ENCODE measurements at places on chromosomes 7 and 10. TPM values are rescaled to one million over a fixed set of nuclear protein-coding genes. Genes with fewer than 3 reads are reported as not detected.

DNA sequence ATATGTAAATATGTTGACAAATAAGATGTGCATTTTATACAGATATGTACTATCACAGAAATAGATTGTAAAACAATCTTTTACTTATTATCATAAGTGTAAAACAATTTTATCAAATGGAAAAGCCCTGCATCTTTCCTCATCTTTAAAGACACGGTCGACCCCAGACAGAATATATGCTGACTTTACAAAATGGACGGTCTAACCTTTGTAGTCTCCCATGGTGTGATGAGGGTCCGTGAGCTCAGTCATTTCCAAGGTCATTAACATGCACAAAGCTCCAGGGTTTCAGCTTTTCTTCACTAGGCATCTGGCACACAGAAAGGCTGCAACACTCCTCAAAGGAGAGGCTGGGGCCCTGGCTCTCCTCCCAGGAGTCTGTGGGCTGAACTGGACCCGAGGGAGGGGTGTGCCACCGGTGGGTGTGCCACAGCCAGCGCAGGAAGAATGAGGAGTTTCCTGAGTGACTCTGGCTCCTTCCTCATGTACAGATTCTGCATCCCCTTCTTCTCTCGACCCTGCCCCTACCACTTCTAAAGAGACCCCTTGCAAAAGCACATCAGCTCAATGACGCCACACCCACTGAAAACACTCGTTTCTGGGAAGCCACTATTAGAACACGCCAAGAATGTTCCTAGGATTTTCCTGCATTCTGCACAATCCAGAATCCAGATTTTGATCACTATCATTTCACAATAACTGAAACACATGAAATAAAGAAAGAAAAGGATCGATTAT is 26.2 kb upstream of the ABLIM1 start:
- DNase-seq: no peak

Gene CPA2
- total RNA-seq: 0.75 TPM

DNA sequence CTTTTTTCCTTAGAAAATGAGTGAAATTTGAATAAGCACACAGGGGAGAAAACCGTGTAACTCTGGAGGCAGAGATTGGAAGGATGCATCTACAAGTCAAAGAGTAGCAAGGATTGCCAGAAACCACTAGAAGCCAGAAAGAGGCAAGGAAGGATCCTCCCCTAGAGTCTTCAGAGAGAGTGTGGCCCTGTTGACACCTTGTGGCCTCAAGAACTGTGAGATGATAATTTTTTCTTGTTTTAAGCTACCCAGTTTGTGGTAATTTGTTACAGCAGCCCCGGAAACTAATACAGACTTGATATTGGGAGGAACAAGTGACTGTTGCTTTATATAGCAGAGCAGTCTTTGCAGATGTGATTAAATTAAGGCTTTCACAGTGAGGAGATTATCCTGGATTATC is 3.6 kb upstream of the GIMAP7 start:
- DNase-seq: no peak

- DNase-seq: no peak
These were observed 38.4 kb downstream of the NT5C2 start for GRCh38 chr10:103154521-103155299.

Gene TLX1
- total RNA-seq: not detected

Gene SORCS1
- total RNA-seq: 0.20 TPM

- DNase-seq: no peak
These were observed 2.0 kb upstream of the ANLN start for GRCh38 chr7:36387435-36388231.

DNA sequence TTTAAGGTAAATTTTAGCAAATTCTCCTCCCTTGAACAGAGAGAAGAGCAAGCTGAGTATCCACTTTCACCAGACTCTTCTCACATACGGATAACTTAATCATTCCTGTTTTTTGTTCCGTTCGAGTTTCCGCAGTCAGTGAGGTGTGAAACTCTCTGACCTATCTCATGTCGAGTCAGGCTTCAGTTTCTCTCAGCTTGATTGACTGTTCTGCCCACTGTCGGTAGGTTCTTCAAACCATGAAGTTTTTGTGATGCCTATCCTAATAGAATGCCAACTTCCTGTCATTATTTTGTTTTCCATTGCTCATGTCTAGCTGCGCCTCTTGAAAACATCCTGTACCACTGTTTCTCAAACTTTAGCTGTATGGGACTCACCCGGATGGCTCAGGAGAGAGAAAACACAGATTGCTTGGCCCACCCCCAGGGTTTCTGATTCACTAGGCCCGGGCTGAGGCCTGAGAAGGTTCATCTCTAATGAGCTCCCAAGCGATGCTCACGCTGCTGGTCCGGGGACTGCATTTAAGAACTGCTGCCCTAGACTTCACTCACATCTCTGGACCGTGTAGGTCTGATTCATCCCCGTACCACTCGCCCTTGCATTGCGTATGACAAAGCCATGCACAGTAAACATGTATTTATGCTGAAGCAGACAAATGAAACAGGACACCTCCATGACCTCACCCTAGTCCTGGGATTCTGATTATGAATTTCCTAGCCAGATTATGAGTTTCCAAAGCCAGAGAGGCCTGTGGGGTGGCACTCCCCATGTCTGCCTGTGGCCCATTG is 208.4 kb upstream of the AGK start:
- DNase-seq: no peak

Gene TACC2
- total RNA-seq: 31.1 TPM

Gene MYPN
- 5.4 TPM for total RNA-seq

Gene TRIM74
- total RNA-seq: not detected

DNA sequence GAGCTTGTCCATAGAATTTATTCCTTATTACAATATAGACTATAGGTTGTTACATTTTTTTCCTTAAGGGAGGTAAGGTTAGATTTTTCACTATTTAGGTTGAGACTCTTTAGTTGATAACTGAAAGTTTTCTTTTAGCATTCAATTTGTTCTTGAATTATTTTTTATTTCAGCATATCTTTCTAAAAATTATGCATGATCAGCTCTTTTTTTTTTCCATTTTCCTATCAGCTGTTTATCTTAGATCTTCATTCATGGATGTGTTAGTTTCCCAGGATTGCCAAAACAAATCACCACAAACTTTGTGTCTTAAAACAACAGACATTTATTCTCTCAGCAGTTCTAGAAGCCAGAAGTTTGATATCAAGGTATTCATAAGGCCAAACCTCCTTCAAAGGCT is 915.9 kb upstream of the C7orf33 start:
- DNase-seq: no peak

Gene SPDYE5
- not detected for total RNA-seq

Gene SLC26A5
- not detected for total RNA-seq

Gene GRK5
- 0.40 TPM for total RNA-seq

DNA sequence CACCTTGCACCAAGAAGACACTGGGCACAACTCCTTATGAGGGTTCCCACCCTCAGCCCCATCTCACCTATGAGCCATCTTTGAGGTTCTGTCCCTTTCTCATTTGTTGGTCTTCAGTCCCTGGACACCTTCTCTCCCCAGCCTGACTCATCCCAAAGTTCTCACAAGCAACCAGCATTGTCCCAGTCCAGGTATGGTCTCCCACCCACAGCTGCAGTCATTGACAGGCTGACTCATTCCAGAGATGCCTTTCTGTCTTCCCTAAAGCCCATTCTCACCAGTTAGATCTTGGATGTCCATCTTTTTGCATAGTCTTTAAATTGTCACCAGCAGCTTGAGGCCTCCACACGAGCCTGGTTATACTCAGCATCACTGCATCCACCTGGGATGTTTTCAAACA is 26.7 kb upstream of the BMPR1A start:
- no peak for DNase-seq

- DNase-seq: no peak
These were observed at the start of gene TRPV6 for GRCh38 chr7:142885311-142886230. Gene TRPV6, minus strand, starts transcription at chr7:142885745.

GRCh38 chr7:51244053-51244452 is 72.6 kb downstream of the COBL start:
- DNase-seq: no peak

- no peak for DNase-seq
These were observed 64.0 kb upstream of the CTTNBP2 start for GRCh38 chr7:117937049-117937752.

Gene RBAK
- 11.3 TPM for total RNA-seq

Gene FFAR4
- total RNA-seq: not detected

DNA sequence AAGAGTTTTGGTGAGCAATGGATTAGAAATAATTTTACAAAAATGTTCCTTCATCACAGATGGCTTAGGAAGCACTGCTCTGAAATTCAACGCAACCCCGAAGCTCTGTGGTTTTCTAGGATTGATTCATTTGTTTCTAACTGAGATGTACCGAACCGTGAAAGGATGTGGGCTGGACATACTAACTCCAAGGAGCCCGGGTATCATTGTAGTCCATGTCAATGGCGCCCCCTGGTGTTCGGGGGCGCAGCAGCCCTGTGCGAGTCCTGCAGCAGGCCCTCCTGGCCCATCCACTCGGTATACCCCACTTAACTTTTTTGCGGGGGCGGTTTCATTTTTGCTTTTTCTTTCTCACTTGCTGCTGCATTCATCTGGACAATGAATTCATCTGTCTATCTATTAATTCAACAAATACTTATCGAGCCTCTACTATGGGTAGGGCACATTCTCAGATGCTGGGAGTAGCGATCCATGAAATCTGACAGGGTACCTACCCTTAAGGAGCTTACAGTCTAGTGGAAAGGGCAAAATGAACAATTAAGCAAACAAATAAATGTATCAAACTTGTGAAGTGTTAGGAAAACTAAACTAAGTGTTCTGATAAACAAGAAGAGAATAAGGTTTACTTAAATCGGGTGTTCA is 25.2 kb upstream of the ITPRID1 start:
- peak; percentile 68 for DNase-seq

DNA sequence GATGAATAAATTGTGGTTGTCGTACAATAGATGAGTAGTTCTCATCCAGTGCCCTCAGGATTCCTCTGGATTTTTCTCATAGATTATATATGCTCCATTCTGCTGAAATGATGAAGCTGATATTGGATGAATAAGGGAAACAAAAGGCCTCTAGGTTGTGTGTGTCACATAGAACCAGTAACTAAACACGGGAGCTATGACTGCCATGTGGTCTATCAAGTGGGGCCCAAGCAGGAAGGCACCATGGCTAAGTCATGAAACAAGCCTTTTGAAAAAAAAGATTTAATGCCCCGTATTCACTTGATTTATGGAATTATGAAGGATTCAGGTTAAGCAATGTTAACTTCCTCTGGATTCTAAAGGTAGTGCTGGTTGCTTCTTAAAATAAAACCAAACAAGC is 225.1 kb downstream of the TCF7L2 start:
- DNase-seq: no peak

Gene C7orf33
- not detected for total RNA-seq

- no peak for DNase-seq
These were observed 36.3 kb downstream of the JAZF1 start for GRCh38 chr7:28144266-28144665.

- no peak for DNase-seq
These were observed 111.2 kb upstream of the PTN start for GRCh38 chr7:137454767-137455166.

GRCh38 chr10:20871970-20872369 is 25.1 kb downstream of the NEBL start:
- no peak for DNase-seq

- no peak for DNase-seq
These were observed 21.0 kb downstream of the KIAA1217 start for GRCh38 chr10:24229909-24230308.

DNA sequence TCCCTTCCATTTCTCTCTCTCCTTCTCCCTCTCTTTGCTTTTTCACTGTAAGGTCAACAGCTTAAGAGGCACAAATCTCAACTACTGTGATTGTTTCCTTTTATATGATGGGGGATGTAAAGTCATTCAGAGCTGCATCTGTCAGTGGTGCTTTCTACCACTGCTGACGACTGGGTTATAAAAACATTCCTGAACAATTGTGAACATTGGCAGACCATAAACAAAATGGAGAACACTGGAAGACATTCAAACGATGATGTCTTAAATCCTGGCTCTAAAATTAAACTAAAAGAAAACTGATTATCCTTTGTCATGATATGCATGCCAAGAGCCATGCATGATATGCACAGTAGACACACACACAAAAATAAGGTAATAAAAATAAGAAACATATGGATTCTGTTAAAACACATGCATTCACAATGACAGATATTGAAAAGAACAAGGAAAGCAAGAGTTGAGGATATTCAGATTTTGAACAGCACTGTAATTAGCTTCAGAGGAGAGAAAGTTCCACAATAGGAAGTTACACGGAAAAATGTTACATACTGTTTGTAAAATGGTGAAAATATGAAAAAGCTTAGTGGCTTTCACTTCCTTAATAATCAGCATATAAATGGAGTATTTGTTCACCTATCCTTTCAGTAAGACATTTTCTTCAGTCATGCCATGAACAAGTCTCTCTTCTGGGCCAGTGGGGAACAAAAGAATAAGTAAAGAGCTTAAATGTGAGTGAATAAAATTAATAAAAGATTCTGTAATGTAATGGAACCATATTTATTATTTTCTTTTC is 89.2 kb downstream of the RNLS start:
- no peak for DNase-seq

Gene CSTF2T
- total RNA-seq: 22.9 TPM

All from NCI-H460 (cell line).